Bronchial epithelial cell (primary cell): ENCODE measurements at places on chromosomes 11 and 22.

DNA sequence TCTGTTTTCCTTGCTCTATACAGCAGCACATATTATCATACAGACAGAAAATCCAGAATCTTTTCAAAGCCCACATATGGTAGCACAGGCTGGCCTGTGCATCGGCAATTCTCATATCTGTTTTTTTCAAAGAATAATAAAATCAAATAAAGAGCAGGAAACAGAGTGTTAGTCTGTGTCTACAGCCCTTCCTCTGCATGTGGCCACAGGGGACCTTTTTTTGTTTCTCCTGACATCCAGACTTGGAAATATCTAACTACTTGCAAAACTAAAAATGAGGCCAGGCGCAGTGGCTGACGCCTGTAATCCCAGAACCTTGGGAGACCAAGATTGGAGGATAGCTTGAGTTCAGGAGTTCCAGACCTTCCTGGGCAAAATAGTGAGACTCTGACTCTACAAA is 20.3 kb downstream of the LAYN start:
- no peak for DNase-seq

DNA sequence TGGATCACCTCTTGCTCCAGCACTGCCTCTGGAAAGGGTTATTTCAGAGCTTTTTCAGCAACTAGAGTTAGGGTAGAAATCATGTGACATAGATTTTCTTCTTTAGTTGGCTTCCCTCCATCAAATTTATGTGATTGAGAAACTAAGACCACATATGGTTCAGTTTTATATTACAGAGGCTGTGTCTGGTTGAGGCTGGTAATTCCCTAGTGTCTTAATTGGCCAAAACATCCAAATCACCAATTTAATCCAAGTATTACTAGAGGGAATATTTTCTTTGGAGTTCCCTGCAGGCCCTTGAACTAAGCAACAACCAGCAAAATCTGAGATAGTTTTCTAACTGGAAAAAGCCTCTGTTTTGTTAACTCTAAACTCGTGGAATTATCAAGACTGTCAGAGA is 136.3 kb downstream of the ARHGAP42 start:
- DNase-seq, result no peak

- DNase-seq, result no peak
Observed at GRCh38 chr22:37222440-37222971, 10.2 kb upstream of the SSTR3 start.

GRCh38 chr11:116510886-116511650 is 261.7 kb downstream of the BUD13 start:
- DNase-seq, result no peak

DNA sequence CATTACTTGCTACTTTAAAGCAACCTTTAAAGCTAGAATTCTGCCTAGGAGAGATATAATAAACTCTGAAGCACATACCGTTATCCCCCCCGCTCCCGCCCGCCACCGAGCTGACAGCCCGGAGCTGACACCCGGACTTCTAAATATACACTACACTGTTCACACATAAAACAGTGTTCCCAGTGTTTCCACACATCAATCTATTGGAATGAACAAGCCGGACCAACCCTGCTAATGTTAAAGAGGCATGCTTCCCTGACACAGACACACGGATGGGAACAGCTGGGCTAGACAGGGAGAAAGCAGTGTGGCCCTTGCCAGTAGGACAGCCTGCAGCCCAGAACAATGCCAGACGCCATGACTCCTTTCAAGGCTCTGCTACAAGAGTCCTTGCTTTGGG is 108.4 kb upstream of the CSNK2A3 start:
- DNase-seq, result no peak

DNA sequence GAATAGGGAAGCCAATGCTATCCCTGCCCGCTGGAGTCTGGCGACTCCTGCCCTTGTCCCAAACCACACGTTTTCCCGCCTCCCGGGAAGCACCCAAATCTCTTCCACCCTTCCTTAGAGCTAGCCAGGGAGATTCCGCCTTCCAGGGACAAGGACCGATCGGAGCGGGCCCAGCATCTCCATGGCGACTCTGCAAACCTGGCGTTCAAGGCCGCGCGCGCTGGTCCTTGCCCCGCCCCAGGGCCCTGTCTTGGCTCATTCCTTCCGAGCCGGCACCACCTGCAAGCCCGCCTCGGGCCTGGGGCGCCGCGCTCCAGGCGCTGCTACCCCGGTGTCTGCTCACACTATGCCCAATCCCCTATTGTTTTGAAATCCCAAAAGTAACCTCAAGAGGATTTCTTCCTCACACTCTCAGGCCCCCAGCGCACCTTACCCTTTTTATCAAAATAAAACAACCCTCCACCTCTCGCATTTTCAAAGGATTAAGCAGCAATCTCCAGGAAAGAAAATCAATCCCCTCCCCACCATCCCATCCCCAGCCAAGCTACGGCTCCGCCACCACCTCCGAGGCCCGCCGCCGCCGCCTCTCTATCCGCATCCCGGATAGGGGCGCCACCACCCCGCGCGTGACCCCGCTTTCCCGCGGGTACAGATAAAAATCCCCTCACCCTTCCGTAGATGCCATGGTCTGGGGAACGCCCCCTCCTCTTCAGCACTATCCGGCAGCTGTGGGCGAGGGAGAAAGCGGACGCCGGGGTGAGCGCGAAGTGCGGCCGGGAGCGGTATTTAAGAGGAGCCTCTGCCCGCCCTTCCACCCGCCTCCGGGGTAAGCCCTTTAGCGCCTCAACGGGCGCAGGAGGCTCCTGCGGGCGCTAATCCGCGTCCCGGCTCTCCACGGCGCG is 825 bp downstream of the SLC1A2 start:
- DNase-seq, result no peak

DNA sequence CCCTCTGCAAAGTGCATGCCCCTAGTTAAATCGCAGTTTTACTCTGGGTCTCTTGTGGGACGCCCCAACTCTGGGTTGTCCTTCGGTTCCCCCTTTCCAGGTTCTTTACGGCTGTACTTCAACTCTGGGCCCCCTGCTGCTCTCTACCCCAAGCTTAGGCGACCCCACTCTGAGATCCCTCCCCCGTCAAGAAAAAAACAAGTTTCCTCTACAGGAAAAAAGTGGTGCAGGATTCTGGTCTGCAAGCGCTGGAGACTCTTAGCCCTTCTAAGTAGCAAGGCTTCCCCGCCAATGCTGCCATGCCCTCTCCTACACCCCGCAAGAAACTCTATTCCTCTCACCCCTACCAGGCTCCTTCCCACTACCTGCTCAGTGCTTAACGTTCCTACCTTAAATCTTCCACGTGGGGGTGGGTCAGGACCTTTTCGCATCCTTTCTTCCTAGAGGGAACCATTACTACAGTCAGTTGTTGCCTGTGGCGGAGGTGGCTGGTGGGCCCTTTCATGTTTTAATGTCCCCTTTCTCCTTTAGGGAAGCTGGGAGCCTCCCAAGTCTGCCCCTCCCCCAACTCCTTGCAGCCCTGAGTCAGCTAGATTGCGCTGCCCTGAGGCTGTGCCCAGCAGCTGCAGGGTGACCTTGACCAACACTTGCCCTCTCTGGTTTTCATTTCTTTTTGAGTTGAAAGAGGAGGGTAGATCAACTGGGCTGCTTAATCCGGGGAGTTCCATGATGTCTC is 1.4 kb downstream of the NEFH start:
- no peak for DNase-seq

DNA sequence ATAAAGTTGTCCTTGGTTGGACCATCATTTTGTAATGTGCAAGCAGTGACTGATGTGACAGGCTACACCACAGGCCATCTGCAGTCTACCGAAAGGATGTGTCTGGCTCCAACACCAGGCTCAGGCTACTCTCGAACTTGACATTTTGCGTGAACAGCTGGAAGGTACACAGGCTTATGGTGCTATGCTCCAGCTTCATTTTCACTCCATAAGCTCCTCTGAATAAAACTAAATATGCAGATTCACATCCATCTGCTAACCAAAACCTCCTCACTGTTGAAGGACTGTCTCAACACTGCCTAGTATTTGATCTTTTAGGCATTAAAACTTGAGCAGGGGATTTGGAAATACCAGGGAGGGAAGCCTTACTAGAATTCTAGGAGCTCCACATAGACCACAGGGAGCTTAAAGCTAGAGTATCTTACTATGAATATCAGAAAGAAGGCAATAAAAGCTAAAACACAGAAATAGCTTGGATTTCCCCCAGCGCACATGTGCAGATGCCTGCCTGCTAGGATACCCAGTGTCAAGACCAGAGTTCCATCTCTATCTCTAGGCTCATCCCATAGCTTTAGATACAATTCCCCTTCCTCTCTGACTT is 383.9 kb upstream of the FAT3 start:
- no peak for DNase-seq

GRCh38 chr22:48883211-48883960 is 944.3 kb downstream of the BRD1 start:
- DNase-seq, result no peak

DNA sequence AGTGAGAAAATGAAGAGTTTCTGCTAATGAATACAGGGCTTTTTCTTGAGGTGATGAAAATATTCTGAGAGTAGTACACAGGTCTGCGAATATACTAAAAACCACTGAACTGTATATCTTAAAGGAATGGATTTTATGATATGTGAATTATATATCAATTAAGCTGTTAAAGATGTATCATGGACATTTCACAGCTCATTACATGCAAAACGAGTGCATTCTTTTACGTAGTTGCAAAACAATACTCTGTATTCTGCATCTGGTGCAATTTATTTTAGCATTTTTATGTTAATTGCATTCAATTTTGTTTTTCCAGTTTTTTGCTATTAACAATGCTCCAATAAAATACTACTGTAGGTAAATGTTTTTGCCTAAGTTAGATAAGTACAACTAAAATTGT is 411.6 kb downstream of the DYNC2H1 start:
- no peak for DNase-seq

GRCh38 chr11:133698654-133699053 is 146.7 kb downstream of the SPATA19 start:
- DNase-seq, result no peak

GRCh38 chr11:95358511-95359340 is 127.7 kb upstream of the SESN3 start:
- DNase-seq, result peak; percentile 43

DNA sequence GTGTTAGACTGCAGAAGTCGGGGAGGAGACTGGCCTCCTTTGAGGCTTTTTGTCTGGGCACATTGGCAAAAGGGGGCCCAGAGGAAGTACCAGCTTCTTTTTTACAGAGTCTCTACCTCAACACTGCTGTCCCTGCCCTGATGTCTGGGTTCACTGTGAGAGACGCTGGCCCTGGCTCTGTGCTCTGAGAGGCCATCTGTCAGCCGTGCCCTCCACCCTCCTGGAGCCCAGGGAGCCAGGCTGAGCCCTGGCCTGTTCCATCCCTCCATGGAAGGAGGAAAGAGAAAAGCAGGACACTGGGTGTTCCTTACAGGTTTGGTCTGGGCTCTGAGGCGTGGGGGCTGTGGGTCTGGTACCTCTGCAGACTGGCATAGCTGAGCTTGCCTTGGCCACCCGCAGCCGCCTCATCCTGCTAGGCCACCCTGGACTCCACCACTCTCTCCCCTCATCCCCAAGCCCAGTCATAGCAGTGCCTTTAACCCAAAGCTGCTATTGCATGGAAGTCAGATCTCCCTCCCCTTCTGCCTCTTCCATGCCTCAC is 105.5 kb upstream of the PARVA start:
- no peak for DNase-seq

DNA sequence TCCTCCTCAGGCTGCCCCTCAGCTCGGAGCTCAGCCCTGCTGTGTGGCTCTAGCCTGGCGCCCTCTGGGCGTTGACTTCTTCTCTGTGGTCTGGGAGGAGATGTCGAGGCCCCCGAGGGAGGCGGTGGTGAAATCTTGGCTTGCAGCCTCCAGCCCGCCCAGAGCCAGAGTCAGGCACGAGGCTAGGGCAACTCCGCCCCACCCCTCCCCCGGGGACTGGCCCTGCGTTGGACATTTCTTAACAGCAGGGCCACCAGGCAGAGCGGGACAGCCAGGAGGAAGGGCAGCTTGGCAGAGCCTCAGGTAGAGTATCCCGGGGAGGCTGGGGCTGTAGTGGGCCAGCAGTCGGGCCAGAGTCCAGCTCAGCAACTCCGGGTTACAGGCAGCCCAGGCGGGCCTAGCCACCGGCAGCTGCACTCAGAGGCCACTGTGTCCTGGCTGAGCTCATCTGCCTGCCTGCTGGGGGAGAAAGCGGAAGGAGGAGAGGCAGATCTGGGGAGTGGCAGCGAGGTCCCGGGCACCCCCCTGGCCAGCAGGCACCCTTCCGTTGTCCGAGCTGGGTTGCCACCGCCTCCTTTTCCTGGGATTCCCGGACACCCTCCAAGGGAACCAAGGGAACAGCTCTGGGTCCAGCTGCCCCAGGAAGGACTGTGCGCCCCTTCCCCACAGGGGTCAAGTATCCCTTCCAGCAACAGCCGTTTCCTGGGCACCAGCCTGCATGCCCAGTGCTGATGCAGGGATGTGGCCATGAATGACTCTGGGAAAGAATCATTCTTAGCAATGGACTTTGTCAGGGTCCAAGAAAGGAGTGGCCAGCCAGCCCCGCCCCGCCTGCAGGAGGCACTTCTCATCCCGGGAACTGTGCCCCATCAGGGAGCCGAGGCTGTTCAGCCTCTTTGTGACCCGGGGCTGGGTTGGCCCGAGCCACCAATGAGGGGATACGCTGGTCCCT is at the start of gene ALDH3B1:
ALDH3B1 (plus strand) TSS at position 238 of the 952 bp plus-strand sequence. CDS start 4,971 bp downstream, outside the sequence.
- no peak for DNase-seq
